ENCODE measurements at places on chromosomes 5 and 9. TPM values are rescaled to one million over a fixed set of nuclear protein-coding genes. Genes with fewer than 3 reads are reported as not detected.

Gene PPP3R2
- total RNA-seq = not detected

Gene PDGFRB
- total RNA-seq = 0.09 TPM

Gene STKLD1
- 1.1 TPM for total RNA-seq

Gene HAVCR2
- total RNA-seq = 0.38 TPM

Gene CCDC187
- not detected for total RNA-seq

Gene SCAMP1
- total RNA-seq = 27.8 TPM

Gene SLC22A4
- total RNA-seq = 4.1 TPM

Measured in A549 treated with DMSO at 1 μM for 4 hours (cell line).